ENCODE measurements at places on chromosomes 7 and 10.

- DNase-seq, result no peak
These were observed 628.4 kb downstream of the PARD3 start for GRCh38 chr10:34186745-34187144.

GRCh38 chr7:101094791-101095375 is 9.6 kb downstream of the TRIM56 start:
- DNase-seq, result peak; percentile 59

DNA sequence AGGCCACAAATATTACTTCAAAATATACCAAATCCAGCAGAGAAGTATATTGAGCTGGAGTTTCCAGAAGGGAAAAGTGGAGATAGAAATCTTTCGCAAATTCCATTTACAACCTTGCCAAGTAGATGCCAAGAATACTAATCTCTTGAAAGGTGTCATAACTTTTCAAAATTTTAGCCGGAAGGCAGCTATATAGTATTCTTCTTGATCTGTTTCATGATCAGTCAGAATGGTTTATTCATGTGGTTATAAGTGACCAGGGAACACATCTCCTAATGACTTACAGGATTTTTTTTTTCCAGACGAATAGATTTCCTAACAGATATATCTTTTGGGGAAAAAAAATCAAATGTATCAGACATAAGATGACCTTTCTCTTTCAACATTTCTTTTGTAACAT is 270.7 kb downstream of the TSPAN12 start:
- no peak for DNase-seq

DNA sequence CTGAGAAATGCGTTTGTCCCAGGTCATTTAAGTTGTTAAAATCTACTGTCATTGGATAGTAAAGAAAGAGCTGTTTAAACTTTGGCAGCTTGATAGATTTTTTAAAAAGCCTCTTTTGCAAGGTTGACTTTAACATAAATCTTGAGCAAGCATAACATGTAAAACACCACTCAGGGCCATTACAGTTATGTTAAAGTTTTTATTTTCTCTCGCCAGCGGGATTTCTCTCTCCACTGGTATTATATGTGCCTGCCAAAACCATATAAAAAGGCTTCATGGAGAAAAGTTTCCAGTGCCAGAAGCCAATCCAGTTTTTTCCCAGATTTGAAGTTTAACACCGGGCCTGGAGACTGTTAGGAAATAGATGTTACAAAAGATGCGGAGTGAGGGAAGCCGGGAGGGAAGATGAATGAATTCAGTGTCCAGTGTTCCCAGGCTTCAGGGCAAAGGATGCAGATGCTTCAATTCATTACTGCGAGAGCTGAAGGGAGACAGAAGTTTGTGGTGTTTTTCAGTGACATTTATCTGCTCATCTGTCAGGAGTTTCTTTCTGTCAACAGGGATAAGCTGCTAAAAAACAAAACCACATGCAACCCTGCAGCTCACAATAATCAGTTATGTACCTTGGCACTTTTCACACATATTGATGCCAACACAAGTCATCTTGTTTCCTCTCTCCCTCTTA is 155.5 kb downstream of the SPAG6 start:
- DNase-seq, result no peak

DNA sequence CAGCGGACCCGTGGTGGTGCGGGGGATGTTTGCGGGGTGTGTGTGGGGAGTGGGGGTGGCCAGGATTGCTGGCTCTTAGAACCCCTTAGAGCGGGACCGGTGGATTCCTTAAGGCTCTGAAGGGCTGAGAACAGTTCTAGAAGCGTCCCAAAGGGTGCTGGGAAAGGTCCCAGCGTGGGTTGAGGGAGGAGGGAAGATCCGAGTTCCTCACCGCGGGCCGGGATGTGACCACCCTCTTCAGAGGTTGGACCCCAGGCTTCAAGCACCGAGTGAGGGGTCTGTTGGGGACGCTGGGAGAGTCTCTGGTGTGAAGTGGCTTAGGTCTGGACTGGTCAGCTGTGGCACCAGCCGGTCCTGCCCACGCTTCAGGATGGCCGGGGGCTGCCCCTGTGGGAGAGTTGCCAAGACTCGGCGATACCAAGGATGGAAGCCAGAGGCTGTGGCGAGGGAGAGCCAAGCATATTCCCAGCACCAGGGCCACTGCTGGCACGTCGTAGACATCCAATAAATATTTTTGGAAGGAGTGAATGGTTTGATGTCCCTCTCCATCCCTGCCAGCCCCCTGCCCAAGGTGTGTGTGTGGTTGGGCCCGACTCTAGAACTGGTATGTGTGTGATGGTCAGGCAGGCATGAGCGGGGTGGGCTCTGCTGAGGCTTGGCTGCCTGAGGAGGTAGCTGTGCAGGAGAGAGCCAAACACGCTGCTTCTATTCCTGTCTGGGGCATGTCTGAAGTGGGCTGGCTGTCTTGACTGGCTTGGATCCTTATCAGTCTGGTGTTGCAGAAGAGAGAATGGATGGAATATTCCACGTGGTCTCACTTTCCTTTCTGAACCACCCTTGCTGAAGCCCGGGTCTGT is 19.2 kb downstream of the ZNF775 start:
- no peak for DNase-seq

DNA sequence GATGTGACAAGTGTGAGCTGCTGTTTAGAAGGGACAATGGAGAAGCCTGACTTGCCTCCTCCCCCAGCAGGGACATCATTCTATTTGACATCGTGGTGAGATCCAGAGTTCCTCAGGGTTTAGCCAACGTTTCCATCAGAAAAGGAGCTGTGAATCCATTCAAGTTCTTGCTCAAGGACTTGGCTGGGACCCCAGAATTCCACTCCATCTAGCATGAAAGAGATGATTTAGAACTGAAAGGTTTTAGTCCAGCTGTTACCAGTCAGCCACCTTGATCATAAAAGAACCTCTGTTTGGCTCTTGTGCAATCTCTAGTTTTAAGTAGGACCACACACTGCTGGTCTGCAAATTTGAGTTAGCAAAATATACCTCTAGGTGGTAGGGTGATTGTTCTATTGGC is 337.6 kb downstream of the FRMD4A start:
- no peak for DNase-seq

DNA sequence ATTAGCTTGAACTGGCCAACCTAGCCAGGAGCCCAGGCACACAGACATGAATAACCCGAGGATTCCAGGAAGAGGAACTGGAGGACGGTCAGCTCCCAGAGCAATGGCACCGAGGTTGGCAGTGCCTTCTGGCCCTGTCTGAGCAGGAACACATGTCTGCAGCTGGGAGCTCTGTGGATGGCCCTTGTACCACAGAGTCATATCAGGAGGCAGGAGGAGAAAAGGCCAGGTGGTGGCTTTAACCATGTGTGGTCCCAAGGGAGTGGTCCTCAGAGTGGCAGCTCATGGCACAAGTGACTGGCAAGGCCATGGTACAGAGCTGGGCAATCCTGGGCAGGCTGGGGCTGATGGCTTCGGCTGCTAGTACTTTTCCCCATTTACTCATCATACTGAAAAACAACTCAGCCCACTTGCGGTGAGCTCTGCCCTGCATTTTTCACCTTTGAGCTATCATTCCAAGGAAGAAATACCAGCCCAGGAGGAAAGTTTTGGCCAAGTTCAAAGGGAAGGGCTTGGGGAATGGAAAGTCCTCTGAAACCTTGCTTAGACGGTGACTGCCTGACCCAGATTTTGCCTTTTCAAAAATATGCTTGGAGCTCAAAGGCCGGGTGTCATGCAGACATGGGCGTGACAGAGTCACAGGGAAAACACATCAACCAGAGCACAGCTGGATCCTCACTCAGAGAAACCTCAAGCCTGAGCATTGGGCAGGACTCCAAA is 25.7 kb upstream of the LOXL4 start:
- no peak for DNase-seq

- DNase-seq, result no peak
These were observed 66.1 kb downstream of the PCGF5 start for GRCh38 chr10:91286572-91286971.

GRCh38 chr7:101402081-101402779 is 39.6 kb downstream of the COL26A1 start:
- DNase-seq, result no peak

All from stimulated activated CD4-positive, alpha-beta T cell treated with anti-CD3 and anti-CD28 coated beads, Interleukin-15, amount 100 ng/mL, for 24 hours (primary cell).